ENCODE measurements at places on chromosomes 7 and 10. TPM values are rescaled to one million over a fixed set of nuclear protein-coding genes. Genes with fewer than 3 reads are reported as not detected.

Gene SLIT1
- total RNA-seq: 0.07 TPM

Gene ANKRD7
- 0.20 TPM for total RNA-seq

Gene FGF8
- not detected for total RNA-seq

Gene COPG2
- total RNA-seq: 35.6 TPM

Gene LIPM
- total RNA-seq: 0.13 TPM

Gene COL13A1
- total RNA-seq: 38.9 TPM

Gene OPTN
- total RNA-seq: 107 TPM

Gene MAGI2
- 9.8 TPM for total RNA-seq

Gene GIMAP7
- not detected for total RNA-seq

Gene ENKUR
- 0.07 TPM for total RNA-seq

Gene SUGCT
- 8.4 TPM for total RNA-seq

Gene CALML5
- total RNA-seq: not detected

Gene SKIDA1
- total RNA-seq: 0.36 TPM

Gene STAG3
- total RNA-seq: 2.2 TPM

Gene GRM3
- total RNA-seq: not detected

Data from smooth muscle cell of the pulmonary artery (primary cell).